ENCODE measurements at places on chromosomes 4 and X.
A peak's percentile ranks its signal among the peaks of the same experiment; 100 is the strongest.

DNA sequence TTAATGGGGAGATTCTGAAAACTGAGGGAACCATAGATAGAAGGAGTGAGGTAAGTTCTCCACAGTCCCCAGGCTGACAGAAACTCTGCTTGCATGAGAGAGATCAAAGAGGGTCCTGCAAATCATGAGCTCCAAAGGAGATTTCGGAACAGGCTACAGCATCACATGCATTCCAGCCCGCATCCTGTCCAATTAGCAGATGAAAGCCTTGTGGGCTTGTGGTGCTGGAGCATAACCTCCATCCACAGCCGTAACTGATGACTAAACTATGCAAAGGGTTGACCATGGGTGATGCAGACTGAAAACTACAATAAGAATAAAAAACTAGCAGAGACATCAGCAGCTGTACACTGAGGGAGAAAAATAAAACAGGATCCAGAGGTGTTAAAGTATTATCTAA lies 654.5 kb downstream of the TLL1 start:
- no peak overlapping the region for H3K4me3 ChIP-seq
- no peak for DNase-seq
- H3K27ac ChIP-seq: no peak overlapping the region
- no peaks in the 10 kb centered on the region for H3K36me3 ChIP-seq

- no peaks in the 10 kb centered on the region for H3K27me3 ChIP-seq
- DNase-seq: no peak
- H3K36me3 ChIP-seq: peaks cover 4% of the 10 kb centered on the region
- H3K4me1 ChIP-seq: no peaks in the 10 kb centered on the region
Observed at GRCh38 chrX:118420462-118420861, 74.6 kb downstream of the WDR44 start.

GRCh38 chr4:92189146-92189545 lies 114.6 kb upstream of the GRID2 start:
- DNase-seq: no peak
- H3K27ac ChIP-seq: no peak overlapping the region
- no peaks in the 10 kb centered on the region for H3K36me3 ChIP-seq
- no peaks in the 10 kb centered on the region for H3K27me3 ChIP-seq

GRCh38 chr4:25058796-25059195 lies 28.1 kb upstream of the LGI2 start:
- no peak overlapping the region for H3K4me3 ChIP-seq
- H3K4me1 ChIP-seq: no peaks in the 10 kb centered on the region
- no peaks in the 10 kb centered on the region for H3K36me3 ChIP-seq

- H3K36me3 ChIP-seq: no peaks in the 10 kb centered on the region
- DNase-seq: no peak
Observed at GRCh38 chrX:151870602-151871001, 42.1 kb upstream of the MAGEA4 start.

DNA sequence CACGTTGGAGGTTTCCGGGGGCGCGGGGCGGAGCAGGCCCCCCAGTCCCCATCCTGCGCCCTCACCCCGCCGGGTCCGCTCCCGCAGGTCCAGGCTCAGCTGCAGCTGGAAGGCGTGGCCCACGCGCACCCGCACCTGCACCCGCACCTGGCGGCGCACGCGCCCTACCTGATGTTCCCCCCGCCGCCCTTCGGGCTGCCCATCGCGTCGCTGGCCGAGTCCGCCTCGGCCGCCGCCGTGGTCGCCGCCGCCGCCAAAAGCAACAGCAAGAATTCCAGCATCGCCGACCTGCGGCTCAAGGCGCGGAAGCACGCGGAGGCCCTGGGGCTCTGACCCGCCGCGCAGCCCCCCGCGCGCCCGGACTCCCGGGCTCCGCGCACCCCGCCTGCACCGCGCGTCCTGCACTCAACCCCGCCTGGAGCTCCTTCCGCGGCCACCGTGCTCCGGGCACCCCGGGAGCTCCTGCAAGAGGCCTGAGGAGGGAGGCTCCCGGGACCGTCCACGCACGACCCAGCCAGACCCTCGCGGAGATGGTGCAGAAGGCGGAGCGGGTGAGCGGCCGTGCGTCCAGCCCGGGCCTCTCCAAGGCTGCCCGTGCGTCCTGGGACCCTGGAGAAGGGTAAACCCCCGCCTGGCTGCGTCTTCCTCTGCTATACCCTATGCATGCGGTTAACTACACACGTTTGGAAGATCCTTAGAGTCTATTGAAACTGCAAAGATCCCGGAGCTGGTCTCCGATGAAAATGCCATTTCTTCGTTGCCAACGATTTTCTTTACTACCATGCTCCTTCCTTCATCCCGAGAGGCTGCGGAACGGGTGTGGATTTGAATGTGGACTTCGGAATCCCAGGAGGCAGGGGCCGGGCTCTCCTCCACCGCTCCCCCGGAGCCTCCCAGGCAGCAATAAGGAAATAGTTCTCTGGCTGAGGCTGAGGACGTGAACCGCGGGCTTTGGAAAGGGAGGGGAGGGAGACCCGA lies 14.0 kb downstream of the SHOX start:
- no peak overlapping the region for H3K4me3 ChIP-seq
- H3K27me3 ChIP-seq: peaks cover 59% of the 10 kb centered on the region
- H3K36me3 ChIP-seq: no peaks in the 10 kb centered on the region
- peak; percentile 71 for DNase-seq

DNA sequence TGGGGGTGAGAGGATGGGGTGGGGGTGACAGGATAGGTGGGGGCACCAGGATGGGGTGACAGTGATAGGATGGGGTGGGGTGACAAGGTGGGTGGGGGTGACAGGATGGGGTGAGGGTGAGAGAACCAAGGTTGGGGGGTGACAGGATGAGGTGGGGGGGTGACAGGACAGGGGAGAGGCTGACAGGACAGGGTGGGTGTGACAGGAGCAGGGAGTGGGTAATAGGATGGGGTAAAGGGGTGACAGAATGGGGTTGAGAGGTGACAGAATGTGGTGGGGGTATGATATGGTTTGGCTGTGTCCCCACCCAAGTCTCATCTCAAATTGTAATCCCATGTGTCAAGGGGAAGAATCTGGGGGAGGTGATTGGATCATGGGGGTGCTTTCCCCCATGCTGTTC lies 26.0 kb downstream of the RNF212 start:
- H3K4me1 ChIP-seq: peaks cover 5% of the 10 kb centered on the region
- no peaks in the 10 kb centered on the region for H3K36me3 ChIP-seq
- peaks cover 5% of the 10 kb centered on the region for H3K27me3 ChIP-seq
- H3K4me3 ChIP-seq: no peak overlapping the region
- no peak overlapping the region for H3K27ac ChIP-seq

DNA sequence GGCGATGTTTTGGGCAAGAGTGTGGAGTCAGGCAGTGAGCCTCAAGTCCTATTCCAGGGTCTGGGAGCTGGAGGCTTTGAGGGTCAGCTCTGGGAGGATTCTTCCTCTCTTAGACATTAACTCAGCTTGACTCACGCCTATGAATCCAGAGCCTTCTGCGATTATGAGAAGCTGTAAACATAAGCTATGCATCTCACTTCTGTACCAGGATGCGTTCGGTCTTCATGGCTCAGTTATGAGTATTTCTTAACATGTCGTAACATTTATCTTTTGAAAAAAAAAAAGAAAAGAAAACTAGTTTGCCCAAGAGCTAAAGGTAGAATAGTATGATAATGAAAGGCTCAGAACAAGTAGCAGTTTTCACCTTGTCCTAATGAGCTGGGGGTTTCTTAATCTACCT lies 4.6 kb downstream of the SHROOM2 start:
- no peaks in the 10 kb centered on the region for H3K36me3 ChIP-seq
- no peak for DNase-seq
- peaks cover 7% of the 10 kb centered on the region for H3K27me3 ChIP-seq
- no peak overlapping the region for H3K27ac ChIP-seq
- peaks cover 7% of the 10 kb centered on the region for H3K4me1 ChIP-seq
- no peak overlapping the region for H3K4me3 ChIP-seq

DNA sequence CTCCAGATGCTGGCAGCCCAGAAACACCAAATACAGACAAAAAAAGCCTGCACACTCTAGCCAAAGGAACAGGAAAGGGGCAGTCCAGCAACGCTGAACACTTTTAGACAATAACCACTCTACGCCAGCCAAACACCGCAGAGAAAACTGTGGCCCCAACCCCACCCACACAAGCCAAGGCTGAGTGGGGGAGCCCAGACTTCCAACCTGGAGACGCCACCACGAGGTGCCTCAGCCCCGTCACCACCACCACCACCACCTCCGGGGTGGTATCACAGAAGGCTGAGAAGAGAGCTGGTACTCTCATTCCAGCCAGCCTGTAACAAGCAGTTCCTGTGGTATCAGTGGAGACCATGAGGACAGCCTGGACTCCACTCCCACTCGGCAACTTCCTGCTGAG lies 22.8 kb downstream of the MEPE start:
- no peak for DNase-seq
- no peaks in the 10 kb centered on the region for H3K36me3 ChIP-seq
- H3K4me3 ChIP-seq: no peak overlapping the region
- H3K27ac ChIP-seq: no peak overlapping the region
- H3K27me3 ChIP-seq: no peaks in the 10 kb centered on the region
- no peaks in the 10 kb centered on the region for H3K4me1 ChIP-seq

DNA sequence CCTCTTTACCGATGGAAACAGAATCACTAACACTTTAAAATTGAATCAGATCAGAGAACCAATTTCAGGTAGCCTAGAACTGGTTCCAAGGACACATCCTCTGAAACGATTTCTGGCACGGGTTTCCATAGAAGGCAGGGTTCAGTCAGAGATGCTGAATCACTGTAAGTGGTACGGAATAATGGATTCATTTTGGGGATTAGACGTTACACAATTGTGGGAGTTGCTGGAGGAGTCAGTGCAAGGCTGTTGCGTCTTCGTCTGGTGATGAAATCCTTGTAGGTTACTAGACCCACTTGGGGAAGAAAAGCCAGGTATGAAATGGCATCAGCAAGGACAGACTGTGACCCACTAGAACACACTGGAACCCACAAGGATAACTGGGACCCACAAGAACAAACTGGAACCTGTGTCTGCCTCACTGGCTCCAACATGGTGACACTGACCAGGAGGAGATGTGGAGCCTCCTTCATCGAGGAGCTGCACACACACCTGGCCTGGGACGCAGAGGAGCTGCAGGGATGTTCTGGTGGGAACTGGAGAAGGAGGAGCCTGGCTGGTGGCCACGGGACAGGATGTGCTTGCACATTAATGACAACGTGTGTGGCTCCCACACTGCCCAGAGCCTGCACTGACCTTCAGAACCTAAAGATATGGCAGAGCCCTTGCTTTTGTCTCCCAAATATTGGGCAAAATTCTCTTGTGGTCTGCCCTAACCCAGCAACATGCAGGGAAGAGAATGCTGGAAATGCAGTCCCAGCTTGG lies 105.1 kb downstream of the TRAPPC11 start:
- no peak for DNase-seq
- H3K36me3 ChIP-seq: no peaks in the 10 kb centered on the region
- no peaks in the 10 kb centered on the region for H3K27me3 ChIP-seq
- peak overlapping the region; percentile 19 for H3K27ac ChIP-seq

GRCh38 chr4:15376145-15376544 lies 51.7 kb upstream of the C1QTNF7 start:
- no peak for DNase-seq
- H3K27me3 ChIP-seq: no peaks in the 10 kb centered on the region
- H3K4me3 ChIP-seq: no peak overlapping the region
- H3K27ac ChIP-seq: no peak overlapping the region
- H3K36me3 ChIP-seq: no peaks in the 10 kb centered on the region
- peaks cover 20% of the 10 kb centered on the region for H3K4me1 ChIP-seq

DNA sequence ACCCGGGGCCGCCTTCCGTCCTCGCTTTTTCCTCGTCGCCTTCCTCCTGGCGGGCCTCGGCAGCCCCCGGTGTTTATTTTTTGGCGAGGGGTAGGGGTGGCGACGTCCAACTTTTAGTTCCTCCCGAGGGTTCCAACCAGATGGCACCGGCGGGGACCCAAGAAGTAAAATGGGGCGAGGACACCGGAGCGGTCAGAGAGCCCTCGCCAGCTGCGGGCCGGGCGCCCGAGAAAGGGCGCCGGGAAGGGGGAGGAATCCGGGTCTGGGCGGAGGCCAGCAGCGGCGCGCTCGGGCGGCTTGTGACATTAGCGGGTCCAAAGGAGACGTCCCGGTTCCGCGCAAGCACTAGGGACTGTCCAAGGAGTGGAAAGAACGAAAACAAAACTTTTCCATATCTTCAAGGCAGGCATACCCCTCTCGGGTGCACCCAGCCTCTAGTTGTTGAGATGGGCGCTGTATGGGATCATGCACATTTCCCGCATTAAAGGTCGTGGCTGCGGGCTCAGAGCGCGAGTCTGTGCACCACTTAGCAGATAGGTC lies 691 bp upstream of the USP46 start:
- H3K27ac ChIP-seq: peak overlapping the region; percentile 92
- no peaks in the 10 kb centered on the region for H3K36me3 ChIP-seq
- peaks cover 40% of the 10 kb centered on the region for H3K4me1 ChIP-seq
- peak overlapping the region; percentile 89 for H3K4me3 ChIP-seq
- peak; percentile 82 for DNase-seq
- H3K27me3 ChIP-seq: no peaks in the 10 kb centered on the region

DNA sequence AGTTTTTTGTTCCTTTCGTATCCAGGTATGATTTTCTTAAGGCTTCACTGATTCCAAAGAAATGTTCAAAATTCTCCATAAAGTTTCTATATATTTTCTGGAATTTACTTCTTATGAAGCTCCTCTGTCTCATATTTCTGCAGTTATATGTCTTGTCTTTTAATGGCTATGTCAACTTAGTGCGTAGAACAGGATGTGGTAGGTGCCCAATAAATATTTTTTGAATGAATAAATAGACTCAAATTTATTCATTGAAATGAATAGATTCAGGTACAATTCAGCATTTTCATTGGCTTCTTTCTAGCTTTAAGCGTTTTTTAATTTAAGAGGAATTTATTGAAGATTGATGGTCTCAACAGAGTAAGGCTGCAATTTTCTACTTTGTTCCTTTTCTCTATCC lies 231.9 kb upstream of the BOD1L1 start:
- no peak overlapping the region for H3K27ac ChIP-seq
- no peaks in the 10 kb centered on the region for H3K4me1 ChIP-seq
- no peak for DNase-seq
- no peaks in the 10 kb centered on the region for H3K27me3 ChIP-seq
- H3K4me3 ChIP-seq: no peak overlapping the region
- H3K36me3 ChIP-seq: no peaks in the 10 kb centered on the region

GRCh38 chr4:55075823-55076716 lies 49.3 kb downstream of the KDR start:
- no peak for DNase-seq
- no peaks in the 10 kb centered on the region for H3K36me3 ChIP-seq
- H3K27ac ChIP-seq: no peak overlapping the region
- no peaks in the 10 kb centered on the region for H3K27me3 ChIP-seq

- no peaks in the 10 kb centered on the region for H3K27me3 ChIP-seq
- peak overlapping the region; percentile 18 for H3K4me3 ChIP-seq
- no peak for DNase-seq
- H3K36me3 ChIP-seq: no peaks in the 10 kb centered on the region
Observed at GRCh38 chr4:86033171-86033570, 326.7 kb downstream of the MAPK10 start.

DNA sequence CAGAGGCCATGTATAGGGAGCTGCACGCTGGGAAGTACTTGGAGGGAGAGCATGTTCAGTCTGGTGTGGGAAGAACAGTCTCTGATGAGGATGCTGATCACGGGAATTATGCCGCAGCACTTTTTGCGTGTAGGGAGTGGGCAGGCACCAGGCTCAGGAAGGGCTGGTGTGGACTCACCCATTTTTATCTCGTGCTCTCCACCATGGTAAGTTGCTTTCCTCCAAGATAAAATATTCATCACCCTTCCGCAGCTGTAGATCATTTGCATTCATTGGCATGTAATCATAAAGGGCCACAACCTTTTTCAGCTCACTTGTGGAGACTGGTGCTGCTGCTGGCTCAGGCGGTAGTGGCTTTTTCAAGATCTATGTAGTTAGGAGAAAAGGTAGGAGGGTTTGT lies 11.8 kb upstream of the TIMM8A start:
- no peaks in the 10 kb centered on the region for H3K27me3 ChIP-seq
- no peak for DNase-seq
- no peaks in the 10 kb centered on the region for H3K36me3 ChIP-seq
- no peaks in the 10 kb centered on the region for H3K4me1 ChIP-seq
